CD4-positive, CD25-positive, alpha-beta regulatory T cell (primary cell): ENCODE measurements at places on chromosomes 11 and 22. TPM values are rescaled to one million over a fixed set of nuclear protein-coding genes. Genes with fewer than 3 reads are reported as not detected.

- no peak for DNase-seq
Observed at GRCh38 chr22:39710380-39711150, 140.0 kb downstream of the CACNA1I start.

Gene CBLIF
- not detected for total RNA-seq

DNA sequence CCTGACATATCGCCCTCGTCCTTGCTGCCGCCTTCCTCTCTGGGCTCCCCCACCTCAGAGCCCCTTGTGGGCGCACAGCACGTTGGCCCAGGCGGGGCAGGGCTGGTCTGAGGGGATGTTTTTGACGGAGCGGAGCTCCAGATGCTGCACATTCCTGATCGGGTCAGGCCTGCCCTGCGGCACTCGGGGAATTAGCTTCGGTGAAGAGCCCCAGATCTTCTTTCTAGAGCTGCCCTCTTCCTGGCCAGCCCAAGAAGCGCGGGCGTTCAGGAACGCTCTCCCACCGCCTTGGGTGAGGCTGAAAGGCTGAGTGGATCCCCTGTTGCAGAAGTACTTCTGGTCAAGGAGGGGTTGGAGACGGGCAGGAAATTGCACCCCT, 12.1 kb downstream of the YPEL4 start:
- DNase-seq = no peak

- no peak for DNase-seq
Observed at GRCh38 chr11:122232985-122233384, 117.0 kb upstream of the BLID start.

Gene LRRC55
- total RNA-seq = not detected
